ENCODE measurements at places on chromosomes 16 and 17.

DNA sequence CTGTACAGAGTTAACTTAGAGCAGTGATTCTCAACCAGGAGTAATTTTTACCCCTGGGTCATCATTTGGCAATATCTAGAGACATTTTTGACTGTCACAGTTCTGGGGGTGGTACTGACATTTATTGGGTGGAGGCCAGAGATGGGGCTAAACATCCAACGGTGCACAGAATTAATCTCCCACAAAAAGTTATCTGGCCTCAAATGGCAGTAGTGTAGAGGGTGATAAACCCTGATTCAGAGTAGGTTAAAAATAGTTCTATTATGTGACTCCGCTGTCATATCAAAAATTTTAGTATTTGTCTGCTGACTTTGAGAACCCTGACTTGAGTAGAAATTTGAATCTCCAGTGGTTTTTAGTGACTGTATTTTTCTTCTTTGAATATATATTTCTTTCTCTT, 19.1 kb downstream of the VPS35L start:
- DNase-seq = no peak

DNA sequence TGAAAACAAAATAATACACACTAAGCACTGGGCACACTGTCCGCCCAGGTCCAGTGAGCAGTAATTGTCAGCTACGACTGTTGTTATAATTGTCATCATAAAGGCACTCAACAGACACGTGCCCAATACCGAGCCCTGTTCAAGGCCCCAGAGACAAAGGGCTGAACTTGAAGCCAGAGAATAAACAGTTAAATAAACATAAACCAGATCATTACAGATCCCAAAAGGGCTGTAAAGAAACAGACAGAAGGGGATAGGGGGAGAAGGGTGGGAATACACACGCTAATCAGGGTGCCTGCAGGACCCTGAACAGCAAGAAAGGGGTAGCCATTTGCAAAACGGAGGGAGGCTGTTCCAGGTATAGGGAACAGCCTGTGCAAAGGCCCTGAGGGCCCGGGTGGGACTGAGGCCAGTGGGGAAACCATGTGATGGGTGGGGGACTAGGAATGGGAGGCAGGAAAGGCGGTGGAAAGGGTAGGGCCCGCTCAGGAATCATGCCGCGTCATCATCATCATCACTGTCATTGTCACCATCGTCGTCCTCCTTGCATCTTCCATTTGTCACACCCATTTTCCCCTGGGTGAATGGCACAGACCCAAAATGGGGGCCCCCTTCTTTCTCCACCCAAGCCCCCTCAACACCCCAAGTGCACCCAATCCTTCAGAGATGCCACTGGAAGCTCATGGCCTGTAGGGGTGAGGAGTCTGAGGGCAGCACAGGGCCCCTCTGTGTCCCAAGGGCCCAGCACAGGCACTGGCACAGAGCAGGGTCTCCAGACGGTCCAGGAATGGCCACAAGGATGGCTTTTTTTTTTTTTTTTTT, 6.3 kb downstream of the CARHSP1 start:
- DNase-seq = no peak

DNA sequence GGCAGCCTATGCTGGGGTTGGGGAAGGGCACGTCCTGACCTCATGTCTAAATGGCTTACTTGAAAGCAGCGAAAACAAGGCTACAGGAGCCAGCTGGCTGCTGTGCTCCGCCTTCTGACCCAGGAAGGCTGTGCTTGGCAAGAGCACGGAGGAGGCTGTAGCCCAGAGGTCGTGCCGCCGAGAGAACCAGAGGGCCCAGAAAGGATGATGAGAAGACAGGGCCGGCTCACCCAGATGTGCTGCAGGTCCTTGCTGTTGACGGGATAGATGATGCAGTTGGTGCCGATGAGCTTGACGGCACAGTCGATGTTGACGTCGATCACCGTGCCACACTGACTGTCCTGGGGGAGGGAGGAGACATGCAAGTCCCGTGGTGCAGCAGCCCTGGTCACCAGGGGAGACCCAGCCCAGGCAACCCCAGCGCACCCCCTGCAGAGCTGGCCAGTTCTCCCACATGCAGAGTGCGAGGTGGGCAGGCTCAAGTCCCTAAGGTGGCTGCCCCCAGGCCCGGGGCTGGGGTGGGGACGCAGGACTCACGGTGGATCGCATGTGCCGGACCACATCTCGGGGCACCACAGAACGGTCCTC, 20.7 kb downstream of the SPHK1 start:
- no peak for DNase-seq

DNA sequence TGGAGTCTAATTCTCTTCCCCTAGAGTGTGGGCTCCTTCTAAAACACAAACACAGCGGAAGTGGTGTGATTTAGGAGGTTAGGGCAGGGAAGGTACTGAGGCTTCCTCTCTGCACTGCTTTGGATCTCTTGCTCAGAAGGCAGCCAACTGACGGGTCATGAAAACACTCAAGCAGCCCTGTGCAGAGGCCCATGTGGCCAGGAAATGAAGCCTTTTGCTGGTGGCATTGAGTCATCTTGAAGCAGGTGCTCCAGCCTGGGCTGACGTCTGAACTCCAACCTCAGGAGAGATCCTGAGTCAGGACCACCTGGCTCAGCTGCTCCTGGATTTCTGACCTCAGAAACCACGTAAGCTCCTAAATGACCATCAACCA, 72.9 kb downstream of the MRM1 start:
- no peak for DNase-seq

DNA sequence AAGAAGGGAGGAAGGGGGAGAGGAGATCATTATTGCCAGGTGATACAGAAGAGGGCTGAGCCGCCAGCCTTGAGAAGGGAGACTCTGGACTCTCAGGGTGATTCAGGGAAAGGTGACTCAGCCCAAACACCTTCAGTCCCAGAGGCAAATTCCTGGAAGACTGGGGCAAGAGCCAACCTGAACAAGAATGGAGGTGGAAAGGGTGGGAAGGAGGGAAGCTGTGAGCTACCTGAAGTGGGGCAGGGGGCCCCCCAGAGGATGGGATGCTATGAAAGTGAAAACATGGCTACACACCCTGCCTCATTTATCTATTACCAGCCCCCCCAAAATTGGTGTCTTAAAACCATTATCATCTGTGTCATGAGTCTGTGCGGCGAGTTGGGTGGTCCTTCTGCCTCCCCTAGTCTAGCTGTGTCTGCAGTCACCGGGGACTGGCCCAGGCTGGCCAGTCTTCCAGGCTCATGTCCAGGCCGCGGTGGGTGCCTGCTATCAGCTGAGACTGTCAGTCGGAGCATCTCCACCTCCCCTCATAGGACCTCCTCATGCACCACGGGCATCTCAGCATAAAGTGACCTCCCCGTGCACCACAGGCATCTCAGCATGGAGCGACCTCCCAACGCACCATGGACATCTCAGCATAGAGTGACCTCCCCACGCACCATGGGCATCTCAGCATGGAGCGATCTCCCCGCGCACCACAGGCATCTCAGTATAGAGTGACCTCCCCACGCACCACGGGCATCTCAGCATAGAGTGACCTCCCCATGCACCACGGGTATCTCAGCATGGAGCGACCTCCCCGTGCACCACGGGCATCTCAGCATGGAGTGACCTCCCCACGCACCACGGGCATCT, 3.2 kb upstream of the SLC47A2 start:
- DNase-seq = no peak

GRCh38 chr17:15479703-15480102, 12.3 kb upstream of the CDRT4 start:
- DNase-seq = no peak

DNA sequence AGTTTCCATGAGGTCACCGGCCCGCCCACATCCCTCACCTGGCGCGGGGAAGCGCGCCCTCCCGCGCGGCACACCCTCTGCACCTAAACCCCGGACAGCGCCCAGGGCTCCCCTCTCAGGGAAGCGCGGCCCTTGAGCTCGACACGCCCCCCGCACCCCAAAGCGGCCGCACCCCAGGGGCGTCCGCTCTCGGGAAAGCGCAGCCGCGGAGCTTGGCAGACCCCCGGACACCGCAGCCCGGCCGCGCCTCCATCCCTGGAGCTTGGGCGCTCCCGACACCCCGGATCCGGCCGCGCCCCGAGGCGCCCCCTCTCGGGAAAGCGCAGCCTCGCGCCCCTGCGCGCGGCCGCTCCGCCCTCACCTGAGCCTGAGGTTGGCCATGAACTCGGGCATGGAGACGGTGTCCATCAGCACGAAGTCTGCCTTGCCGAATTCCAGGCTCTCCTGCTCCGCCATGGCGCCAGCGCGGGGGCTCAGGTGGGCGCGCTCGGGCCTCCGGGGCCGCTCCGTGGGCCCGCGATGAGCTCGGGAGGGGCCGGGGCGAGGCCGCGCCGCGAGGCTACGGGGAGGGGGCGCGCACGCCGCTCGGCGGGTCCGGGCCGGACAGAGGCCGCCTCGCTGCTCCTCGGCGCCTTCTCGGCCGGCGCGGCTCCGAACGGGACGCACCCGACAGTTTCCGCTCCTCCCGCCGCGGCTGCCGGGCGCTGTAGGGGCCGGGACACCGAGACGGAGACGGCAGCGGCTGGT, at the start of gene MYO1D:
TSS of gene MYO1D (minus strand) at position 708 of the 747 bp plus-strand sequence. CDS start at position 456, 252 bp downstream.
- DNase-seq = no peak

GRCh38 chr16:78292844-78293380, 193.5 kb downstream of the WWOX start:
- no peak for DNase-seq

DNA sequence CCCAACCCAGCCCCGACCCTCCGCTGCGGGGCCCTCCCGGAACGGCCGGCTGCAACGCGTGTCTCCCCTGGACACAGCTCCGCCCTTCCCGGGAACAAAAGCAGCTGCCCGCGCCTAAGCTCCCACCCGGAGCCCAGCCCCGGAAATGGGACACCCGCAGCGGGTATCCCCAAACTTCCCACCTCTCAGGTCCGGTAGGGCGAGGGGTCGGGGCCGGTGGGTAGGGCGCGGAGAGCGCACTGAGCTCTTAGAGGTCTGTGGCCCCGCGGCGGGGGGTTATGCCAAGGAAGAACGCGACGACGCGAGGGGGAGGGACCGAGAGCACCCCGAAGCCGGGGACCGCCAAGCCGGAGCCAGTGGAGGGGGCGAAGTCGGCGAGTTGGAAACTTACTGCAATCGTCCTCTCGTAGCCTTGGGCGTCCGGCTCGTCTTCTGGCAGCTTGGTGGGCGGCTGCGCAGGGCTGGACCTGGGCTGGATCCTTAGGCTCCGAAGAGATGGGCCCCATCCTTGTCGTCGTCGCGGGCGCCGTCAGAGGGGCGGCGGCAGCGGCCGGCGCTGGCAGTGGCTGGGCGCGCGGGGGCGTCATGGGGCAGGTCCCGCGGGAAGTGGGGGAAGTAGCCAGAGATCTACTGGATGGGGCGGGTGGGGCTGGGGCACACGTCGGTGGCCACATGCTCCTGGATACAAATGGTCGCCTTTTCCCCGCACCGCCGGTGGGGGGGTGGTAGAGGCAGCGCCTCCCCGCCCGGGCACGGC, 6.9 kb downstream of the USP6 start:
- DNase-seq = no peak

GRCh38 chr17:31691251-31691905, 167.7 kb downstream of the COPRS start:
- no peak for DNase-seq

GRCh38 chr16:637081-638018, 1.2 kb upstream of the METTL26 start:
- DNase-seq = peak; percentile 85

GRCh38 chr16:5206331-5206990, 108.9 kb upstream of the EEF2KMT start:
- no peak for DNase-seq

DNA sequence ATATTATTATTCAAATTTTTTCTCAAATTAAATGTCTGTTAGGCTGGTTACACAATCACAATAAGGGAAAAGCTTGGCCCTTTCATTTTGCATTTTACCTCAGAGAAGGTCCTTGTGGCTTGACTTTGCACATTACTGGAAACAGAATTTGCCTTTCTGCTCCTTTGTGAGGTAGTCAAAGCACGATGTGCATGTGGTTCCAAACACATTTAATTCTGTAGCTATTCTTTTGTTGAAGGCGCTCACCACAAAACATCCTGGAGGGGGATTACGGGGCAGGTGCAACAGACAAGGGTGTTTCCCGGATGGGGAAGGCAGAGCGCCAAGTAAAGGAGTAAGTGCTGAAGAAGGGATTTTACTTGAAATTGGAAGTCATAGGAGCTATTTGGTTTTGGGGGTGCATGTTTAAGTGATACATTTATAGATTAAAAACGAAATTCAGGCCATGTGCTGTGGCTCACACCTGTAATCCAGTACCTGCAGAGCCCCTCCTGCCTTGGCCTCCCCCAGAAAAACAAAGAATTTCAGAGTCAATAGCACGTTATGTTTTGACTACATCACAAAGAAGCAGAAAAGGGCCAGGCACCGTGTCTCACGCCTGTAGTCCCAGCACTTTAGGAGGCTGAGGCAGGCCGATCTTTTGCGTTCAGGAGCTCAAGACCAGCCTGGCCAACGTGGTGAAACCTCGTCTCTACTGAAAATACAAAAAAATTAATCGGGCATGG, 31.2 kb upstream of the TENT4B start:
- no peak for DNase-seq

GRCh38 chr17:78023042-78023441, 64.5 kb downstream of the TNRC6C start:
- no peak for DNase-seq

- DNase-seq = peak; percentile 88
Measured at GRCh38 chr17:38729886-38730525, at the start of gene CISD3. Gene CISD3 (plus strand): TSS chr17:38730341. CDS start chr17:38730359, 18 bp downstream.

DNA sequence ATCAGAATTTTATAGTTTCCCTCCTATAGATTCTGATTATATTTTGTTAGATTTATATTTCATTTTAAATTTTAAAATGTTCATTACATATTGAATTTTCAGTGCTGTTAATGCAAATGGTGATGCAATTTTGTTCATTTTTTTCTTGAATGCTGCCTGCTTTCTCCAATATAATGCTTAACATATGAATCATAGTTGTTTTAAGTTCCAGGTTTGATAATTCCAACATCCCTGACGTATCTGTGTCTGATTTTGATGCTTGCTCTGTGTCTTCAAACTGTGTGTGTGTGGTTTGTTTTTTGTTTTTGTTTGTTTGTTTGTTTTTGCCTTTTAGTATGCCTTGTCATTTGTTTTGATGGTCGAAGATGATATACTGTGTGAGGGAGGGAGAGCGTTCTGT, 134.7 kb upstream of the ELAC2 start:
- DNase-seq = peak; percentile 28

DNA sequence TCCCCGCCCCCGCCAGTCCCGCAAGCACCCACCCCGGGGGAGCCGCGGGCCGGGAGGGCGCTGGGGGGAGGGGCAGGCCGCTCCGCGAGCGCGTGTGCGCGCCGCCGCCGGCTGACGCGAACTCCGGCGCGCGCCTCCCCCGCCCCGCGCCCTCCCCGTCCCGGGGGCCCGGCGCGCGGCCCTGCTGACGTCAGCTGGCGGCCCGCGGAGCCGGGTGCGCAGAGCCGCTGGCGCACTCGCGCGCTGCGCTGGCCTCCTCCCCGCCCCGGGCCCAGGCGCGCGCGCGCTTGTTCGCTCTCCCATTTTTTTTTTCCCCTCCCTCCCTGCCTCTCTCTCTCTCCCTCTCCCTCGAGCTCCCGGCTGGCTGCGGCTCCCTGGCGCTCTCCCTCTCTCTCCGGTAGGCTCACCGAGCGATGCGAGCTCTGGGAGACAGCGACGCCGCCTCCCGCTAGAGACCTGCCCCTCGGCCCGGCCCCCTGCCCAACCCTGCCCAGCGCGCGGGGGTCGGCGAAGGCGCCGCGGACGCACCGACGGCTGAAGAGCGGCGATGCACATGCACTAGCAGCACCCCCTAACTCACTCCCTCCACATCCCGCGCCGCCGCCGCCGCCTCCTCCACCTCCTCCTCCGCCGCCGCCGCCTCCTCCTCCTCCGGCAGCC, at the start of gene GNAO1:
TSS of gene GNAO1 (plus strand) at position 334 of the 660 bp plus-strand sequence. CDS start 747 bp downstream, outside the sequence.
- DNase-seq = peak; percentile 77

Data from fibroblast of skin of back (primary cell).